ENCODE measurements at places on chromosomes 7 and 10. TPM values are rescaled to one million over a fixed set of nuclear protein-coding genes. Genes with fewer than 3 reads are reported as not detected.

Gene CPED1
- total RNA-seq = 3.3 TPM

Gene CCZ1
- 156 TPM for total RNA-seq

Gene LRIT1
- total RNA-seq = not detected

Gene YAE1
- total RNA-seq = 45.2 TPM

Gene RGR
- not detected for total RNA-seq

Gene IFIT1B
- 0.41 TPM for total RNA-seq

Gene ADAM22
- 76.2 TPM for total RNA-seq

Gene NACAD
- 4.9 TPM for total RNA-seq

Gene MRC1
- total RNA-seq = 3.7 TPM

Gene CARD11
- 0.41 TPM for total RNA-seq

Gene CAMK2B
- 99.5 TPM for total RNA-seq

Gene OLAH
- 0.41 TPM for total RNA-seq

Gene NKX6-2
- 0.41 TPM for total RNA-seq

Gene AUTS2
- 71.3 TPM for total RNA-seq

Gene ST8SIA6
- 4.9 TPM for total RNA-seq

Gene RBM28
- total RNA-seq = 16.3 TPM

Gene ITPRID1
- 1.2 TPM for total RNA-seq

Gene LSM8
- 97.0 TPM for total RNA-seq

Gene SH2D4B
- total RNA-seq = 1.2 TPM

Gene NPFFR1
- 1.2 TPM for total RNA-seq

Gene ARHGEF35
- total RNA-seq = 0.82 TPM

Gene NEURL1
- total RNA-seq = 25.7 TPM

Gene TMEM213
- total RNA-seq = not detected

Gene UBE2H
- total RNA-seq = 73.8 TPM
